Stimulated activated CD4-positive, alpha-beta T cell treated with anti-CD3 and anti-CD28 coated beads, TNF-alpha, amount 100 ng/mL, for 24 hours (primary cell): ENCODE measurements at places on chromosomes 3 and 15.

DNA sequence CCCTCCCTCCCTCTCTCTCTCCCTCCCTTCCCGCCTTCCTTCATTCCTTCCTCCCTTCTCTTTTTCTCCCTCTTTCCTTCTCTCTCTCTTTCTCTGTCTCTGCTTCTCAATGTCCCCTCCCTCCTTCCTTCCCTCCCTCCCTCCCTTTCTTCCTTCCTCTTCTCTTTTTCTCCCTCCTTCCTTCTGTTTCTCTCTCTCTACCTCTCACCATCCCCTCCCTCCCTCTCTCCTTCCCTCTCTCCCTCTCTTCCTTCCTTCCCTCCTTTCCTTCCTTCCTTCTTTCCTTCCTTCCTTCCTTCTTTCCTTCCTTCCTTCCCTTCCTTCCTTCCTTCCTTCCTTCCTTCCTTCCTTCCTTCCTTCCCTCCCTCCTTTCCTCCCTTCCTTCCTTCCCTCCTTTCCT, 504.6 kb downstream of the EPHA3 start:
- DNase-seq = no peak

DNA sequence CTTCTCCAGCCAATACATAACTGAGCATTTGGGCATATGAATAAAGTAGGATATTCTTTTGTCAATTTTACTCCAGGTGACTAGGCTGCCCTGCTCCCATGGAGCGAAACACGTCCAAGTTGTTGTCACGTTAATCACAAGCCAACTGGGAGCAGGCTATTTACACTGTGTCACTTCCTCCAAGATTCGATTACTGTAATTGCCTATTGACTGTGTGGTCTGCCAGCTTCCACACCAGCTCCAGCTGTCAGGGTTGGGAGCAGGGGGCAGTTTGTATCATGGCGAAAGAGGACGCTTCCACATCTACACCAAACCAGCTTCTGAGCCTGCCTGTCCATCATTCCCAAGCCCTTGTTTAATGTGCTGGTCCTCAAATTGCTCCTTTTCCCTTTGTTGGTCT, 89.2 kb upstream of the RORA start:
- DNase-seq = no peak

DNA sequence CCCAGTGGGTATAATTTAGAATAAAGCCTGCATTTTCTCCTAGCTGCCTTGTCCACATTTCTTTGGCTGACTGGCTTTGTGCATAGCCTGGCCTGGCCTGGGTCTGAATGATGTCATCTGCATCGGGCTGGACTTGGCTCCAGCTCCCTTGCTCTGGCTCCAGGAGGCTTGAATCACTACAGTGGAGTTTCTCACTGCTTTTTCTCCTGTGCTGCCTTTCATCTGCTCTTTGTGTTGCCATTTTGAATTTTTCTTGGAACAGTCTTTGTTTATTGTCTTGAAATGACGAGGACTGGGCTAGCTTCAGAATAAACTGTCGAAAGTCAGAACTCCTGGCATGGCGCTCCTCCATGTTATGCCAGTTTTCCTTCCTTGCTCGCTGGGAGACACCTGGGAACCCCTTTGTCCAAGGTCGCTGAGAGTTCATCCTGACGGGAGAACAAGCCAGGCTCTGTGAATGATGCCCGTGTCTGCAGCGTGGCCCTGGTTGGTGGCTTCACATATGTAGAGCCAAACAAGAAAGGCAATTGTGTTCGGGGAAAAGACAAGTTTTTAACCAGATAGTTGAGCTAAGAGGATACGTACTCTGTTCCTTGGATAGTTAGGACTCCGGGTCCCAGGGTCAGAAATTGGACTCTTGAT, 258.9 kb downstream of the PDZRN3 start:
- DNase-seq = no peak

DNA sequence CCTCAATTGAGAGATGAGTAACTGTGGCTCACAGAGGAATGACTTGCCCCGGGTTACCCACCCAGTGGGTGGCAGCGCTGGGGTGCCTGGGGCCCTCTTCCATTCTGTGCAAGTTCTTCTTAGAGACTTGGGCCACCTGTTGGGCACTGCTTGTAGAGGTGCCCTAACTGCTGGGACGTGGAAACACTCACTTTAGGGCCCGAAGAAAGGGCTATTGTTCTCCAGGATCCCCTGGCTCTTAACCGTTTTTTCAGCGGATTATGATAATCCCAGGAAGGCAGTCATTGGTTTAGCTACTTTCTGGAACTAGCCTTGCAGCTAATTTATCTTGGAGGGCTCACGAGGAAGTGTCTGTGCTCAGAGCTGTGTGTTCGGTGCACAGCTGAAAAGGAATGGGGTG, 66.0 kb upstream of the GCNT3 start:
- DNase-seq = no peak

GRCh38 chr15:66982250-66982649, 83.2 kb upstream of the SMAD3 start:
- no peak for DNase-seq

GRCh38 chr3:61761694-61762430, 200.5 kb downstream of the PTPRG start:
- no peak for DNase-seq

GRCh38 chr3:184846496-184846895, 34.5 kb downstream of the VPS8 start:
- no peak for DNase-seq

DNA sequence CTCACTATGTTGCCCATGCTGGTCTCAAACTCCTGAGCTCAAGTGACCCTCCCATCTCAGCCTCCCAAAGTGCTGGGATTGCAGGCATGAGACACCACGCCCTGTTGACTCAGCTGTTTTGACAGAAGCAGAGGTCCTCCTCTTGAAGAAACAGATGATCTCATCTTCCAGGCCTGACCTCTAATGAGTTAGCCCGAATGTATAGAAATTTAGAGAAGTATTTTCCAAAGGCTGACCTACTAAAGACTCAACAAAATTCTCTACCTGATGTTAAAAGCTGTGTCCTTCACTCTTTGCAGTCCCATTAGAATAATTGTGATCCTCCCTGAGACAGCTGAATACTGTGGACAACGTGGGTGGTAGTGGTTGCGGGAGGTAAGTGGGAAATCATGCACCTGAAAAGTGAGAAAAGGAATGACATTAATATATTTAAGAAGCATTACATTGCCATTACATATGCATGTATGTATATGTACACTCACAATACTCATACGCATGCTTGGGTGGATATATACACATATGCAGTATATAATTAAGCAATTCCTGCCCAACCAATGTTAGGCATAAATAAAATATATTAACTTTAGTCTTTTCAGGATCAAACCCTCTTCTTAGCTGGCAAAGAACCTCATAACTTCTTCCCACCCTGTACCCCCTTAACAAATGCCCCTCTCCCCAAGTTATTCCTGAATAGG, 204.6 kb upstream of the NR2F2 start:
- no peak for DNase-seq

DNA sequence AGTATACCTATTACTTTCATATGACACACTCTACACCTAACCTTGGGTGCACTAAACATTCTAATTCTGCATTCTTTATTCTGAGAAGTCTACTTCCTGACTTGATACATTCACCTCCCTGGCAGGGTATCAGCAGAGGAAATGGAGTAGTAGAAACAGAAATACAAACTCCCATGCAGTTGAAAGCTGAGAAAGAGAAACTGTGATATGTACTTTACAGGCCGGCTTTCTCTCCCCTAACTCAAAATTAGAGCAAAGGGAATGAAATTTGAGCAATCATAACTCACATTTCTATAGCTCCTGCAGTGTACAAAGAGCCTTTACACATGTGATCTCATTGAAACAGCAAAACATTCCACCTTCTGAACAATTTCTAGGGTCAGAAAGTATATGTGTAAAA, 135.5 kb upstream of the COL8A1 start:
- DNase-seq = no peak

DNA sequence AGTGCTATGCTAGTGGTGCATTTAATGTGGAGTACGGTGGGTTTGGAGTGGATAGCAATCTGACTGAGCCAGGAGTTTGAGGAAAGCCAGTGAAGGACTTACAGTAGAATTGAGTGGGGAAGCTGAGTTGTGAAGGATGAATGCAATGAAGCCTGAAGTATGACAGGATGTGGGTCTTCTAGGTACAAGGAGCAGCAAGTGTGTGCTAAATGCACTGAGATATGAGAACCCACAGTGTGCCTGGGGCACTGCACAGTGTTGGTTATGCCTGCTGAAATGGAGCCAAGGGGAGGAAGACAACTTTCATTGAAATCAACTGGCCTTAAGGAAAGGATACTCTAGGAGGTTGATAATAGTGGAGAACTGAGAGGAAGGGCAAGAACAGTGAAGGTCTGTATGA, 105.5 kb upstream of the MRPL3 start:
- no peak for DNase-seq

DNA sequence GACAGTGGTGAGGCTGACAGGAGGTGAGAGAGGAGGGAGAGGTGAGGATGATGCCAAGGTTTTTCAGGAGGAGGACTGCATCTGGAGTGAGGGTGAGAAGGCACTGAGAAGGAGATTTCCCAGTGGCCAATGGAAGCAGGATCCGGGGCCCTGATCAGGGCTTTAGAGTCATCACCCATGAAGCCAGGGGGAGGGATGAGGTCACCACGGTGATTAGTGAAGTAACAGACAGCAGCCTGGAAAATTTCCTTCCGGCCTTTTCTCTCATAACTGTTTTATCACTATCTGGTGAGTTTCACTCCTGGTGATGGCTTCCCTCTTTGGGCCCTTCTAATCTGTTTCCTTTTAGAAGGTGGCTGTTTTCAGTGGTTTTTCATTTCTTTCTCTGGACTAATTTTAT, 80.5 kb upstream of the WNT5A start:
- no peak for DNase-seq

DNA sequence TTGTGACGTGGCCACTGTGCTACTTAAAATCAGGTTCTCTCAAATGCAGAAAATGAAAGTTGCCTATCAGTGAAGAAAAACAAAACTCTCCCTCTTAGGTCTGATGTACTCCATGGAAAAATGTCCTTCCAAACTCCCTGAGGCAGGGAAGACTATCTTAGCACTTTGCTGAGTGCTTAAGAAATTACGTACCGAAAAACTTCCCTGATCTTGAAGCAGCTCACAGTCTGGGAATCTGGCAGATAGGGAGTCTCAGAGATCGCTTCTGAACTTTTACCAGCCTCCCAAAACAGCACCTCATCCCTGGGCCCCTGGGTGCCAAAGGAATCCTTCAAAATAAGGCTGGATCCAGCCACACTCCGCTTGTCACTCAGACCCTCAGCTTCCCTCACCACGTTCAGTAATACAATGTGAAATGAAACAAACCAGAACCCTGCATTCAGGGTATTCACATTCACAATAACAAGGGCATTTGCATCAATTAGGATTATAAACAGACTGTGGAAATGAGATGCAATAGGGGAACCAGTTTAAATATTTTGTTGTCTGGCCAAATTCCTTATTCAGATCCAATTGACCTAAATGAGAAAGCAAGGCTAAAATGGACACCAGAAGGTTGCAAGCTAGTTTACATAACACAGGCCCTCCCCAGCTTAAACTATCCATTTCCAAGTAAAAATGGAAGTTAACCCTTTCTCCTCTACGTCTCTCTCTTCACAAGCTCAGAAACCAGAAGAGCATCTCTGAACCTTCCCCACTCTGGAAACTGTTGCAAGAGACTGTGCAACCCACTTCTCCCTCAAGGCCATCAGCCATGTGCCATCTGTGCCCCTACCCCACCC, 20.9 kb downstream of the OSBPL10 start:
- DNase-seq = no peak

GRCh38 chr3:187006864-187007630, 76.7 kb downstream of the ST6GAL1 start:
- no peak for DNase-seq

DNA sequence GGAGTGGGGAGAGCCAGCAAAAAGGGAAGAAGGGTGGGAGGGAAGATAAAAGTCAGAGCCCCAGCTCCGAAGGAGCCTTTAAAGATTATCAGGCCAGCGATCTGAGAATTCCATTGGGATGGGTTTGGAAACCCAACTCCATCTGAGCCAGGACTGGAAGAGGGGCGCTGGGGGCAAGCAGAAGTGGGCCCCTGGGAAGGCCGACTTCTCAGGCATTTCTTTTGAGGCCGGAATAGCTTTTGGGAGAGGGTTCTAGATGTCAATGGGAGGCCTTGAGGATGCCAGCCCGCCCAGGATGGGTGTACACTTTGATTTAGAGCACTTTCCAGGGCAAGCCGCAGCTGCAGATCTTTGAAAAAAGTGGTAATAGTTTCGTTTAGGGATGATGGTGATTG, 6.6 kb upstream of the SOX2 start:
- DNase-seq = no peak

DNA sequence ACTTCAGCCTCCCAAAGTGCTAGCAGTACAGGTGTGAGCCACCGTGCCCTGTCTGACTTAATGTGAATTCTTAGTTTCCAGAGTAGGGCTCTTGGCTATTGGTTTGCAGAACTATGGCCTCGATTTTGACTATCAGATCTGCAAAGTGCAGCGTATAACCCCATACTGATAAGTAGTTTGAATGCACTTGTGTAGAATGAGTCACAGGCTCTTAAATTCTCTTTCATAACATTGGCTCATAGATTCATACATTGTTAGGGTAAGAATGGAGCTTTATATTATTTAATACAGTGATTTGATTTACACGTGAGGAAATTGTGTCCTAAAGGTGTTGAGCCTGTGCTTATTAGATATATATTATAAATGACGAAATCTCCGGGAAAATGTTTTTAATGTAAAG, 109.9 kb downstream of the ZPLD1 start:
- DNase-seq = no peak

DNA sequence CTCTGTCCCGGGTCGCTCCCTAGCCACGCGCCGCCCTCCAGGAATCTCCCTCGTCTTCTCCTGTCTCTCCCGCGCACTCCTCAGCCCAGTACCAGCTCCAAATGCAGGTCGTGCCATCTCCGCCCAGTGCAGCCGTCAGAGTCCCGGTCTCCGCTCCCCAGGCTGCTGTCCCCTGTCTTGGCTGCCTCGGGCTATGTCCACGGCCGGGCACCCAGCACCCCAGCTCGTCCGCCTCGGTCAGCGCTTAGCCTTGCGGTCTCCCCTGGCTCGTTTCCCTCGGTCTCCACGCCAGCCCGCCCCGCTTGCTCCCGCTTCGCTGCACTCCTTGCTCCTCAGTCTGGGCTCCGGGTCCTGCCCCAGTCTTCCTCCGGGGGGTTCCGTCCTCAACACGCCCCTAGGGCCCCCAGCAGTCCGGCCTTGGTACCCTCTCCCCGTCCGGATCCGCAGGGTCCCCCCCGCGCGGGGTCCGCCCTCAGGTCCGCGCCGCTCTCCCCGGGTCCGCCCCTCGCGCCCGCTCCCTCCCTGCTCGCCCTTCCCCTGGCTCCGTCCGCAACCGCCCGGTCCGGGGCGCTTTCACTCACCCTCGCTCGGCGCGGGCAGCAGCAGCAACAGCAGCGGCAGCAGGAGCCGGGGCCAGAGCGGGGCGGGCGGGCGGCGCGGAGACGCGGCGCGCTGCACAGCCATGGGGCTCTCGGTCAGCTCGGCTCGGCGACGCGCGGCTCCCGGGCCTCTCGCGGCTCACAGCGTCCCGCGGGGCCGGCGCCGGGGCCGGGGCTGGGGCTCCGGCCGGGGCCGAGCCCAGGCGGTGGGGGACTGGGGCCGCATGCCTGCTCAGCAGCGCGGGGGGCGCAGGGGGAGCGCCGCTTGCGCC, 462 bp downstream of the IGDCC3 start:
- no peak for DNase-seq

GRCh38 chr3:190009614-190010013, 111.1 kb downstream of the P3H2 start:
- no peak for DNase-seq
